ENCODE measurements at places on chromosomes 11 and 22.

DNA sequence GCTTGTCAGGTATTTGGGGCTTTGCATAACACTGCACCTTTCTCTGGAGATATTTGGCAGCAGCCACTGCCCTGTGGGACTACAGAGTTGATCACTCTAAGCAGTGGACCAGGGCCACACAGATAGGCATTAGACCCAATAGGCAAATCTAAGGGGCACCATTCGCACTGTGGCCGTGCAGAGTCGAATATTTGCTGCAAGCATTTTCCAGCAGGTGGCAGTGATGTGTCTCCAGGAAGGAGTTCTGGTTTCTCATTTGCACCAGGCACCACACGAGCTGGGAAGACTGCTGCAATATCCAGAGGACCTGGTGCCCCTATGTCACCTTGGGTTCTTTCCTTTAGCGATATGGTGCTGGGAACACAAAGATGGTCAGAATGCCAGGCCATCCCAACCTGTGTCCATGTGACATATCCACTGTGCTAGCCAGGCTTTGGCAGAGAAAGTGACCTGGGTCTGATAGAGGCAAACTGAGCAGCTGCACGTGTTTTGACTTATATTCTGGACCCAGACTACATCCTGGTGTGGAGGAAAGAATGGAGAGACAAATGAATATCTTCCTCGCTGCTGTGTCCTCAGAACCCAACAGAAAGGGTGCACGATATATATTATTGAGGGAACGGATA is 318.7 kb downstream of the BUD13 start:
- DNase-seq = no peak

DNA sequence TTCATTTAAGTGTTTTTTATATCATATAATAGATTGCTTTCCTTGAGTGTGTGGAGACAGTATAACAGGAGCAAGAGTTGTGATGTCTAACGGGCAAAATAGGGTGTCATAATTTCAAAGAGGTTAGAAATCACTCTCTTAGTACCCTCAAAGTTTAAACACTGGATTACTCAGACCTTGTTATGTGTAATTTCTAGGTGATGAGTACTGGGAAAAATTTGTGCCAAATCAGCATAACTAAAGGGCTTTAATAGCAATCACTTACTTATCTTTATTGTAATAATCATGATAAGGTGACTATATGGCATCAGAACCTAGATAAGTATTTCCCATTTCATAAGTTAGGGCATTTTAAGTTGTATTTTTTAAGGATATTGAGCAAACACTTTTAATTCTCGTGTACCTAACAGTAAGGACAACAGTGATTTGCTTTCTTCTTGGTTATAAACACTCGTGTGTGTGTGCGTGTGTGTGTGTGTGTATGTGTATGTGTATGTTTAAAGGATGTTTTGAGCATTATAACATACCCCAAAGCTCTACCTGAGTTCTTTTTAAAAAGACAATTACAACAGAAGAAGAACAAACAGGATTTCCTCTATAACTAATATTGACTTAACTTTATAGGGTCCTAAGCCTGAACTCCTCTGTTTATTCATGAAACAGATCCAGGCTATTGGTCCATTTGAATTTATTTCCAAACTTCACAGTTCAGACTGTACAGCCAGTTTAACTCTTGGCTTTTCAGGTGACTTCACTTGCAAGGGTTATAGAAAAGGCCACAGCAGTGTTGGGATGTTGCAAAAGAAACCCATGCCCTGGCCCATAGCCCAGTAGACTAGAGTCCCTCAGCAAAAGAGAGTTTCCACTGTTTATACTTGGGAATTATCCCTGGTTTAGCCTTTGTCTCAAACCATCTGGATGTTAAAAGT is 23.7 kb upstream of the PDE3B start:
- no peak for DNase-seq

DNA sequence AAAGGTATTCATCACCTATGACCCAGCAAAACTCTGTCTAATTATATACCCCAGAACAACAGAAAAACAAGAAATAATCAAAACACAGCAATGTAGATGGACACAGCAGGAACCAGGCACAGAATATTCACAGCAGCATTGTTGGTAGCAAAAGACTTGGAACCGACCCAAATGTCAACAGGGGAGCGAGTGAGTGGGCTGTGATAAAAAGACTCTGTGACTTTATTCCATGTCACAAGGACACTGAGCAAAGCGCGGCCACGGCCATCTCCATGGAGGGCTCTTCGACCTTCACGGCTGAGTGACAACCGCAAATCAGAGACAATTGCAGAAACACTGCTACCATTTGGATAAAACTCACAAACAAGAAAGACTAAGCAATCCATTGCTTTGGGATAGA is 1373.1 kb downstream of the TBC1D22A start:
- no peak for DNase-seq

- DNase-seq = no peak
Measured at GRCh38 chr22:31882971-31883370, 61.4 kb upstream of the YWHAH start.

DNA sequence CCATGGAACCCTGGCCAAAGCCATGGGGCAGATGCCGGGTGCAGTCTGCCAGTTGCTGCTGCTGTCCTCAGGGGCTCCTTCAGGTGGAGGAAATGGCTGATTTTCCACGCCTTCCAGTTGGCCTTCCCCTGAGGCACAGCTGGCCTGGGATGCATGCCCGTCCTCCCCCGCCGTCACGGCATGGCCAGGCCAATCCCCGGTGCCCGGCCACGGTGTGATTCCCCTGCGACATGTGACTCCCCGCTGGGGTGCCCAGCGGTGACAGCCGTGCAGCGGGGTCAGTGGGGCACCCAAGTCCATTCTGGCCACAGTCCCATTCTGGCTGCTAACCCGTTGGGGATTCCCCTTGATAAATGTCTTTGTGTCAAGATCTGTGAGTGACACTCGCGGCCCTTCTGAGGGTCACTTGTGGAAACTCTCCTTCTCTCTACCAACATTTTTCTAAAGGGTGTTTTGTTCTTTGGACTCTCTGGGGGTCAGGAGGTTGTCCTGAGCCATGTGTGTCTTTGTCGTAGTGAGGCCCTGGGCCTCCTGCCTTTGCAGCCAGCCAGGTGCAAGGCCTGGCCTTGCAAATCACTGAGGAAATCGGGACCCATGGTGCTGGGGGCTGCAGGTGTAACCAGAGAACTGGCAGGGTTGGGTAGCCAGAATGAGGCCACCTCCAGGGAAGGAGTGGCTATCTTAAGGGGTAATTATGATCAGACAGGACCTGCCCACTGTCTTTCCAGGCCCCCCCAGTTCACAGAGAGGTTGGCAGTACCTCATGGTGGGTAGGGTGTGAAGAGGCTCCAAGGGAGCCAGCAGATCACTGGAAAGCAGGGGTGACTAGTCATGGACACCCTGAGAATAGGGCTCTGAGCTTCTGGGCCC is 37.1 kb downstream of the KCNQ1OT1 start:
- no peak for DNase-seq

- no peak for DNase-seq
Measured at GRCh38 chr22:37802310-37803194, 5.2 kb upstream of the GCAT start.

DNA sequence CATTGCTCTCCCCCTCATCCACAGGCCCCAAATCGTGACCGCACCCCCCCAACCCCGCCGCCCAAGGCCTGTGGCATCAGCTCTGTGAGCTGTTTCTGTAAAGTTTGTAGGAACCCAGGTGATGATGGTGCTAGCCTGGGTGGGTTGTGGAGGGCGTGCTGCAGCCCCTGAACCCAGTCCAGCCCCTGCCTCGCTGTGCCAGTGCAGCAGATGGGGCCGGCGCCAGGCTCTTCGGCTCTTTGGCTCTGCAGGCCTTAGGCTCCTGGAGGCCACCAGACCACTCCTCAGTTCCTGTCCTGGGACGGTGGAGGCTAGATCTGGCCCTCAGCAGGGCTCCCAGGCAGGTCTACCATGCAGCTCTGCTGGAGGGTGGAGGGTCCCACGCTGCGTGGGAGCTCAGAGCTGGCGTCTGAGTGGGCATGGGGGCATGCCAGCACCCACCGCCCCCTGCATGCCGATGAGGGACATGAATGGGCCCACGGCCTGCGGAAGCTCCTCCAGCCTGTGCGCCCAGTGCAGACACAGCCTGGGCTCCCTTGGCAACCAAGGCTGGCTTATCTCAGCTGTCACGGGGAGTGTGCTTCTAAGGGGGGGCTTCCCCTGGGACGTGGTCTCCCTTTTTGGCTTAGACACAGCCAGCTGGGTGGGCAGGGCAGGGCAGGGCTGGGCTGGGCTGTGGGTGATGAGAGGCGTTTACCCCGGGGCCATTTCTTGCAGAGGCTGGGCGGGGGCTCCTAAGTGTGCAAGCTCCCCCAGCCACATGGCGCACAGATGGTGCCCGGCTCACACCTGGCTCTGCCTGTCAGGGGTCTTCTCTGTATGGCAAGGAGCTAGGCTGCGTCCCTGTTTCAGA is 1187.6 kb downstream of the BRD1 start:
- DNase-seq = no peak

DNA sequence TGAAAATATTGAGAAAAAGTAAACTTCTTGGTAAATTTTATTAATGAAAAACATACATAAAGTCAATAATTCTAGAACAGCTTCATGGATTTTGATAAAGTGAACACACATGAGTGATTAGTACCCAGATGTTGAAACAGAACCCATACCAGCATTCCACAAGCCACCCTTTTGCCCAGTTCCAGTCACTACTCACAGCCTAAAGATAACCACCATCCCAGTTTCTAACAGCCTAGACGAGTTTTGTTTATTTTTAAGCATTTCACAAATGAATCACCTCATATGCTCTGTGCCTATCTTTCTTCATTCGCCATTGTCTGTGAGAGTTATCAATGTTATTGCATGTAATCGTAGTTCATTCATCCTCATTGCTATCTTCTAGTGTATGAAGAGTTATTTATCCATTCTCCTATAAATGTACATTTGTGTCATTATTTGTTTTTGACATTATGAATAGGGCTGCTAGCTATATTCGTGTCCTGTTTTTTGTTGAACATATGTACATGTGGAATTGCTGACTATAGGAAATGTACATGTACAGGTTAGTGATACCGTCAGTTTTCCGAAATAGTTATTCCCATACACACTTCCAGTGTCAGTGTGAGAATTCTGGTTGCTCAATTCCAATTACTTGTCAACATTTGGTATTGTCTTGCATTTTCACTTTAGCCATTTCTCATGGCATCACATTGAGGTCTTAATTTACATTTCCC is 44.5 kb upstream of the TEAD1 start:
- no peak for DNase-seq

- DNase-seq = no peak
Measured at GRCh38 chr11:1867381-1867780, 14.5 kb downstream of the LSP1 start.

GRCh38 chr22:46620588-46621242 is 529 bp downstream of the GRAMD4 start:
- no peak for DNase-seq

GRCh38 chr11:16881074-16881709 is 133.0 kb downstream of the PLEKHA7 start:
- DNase-seq = no peak

DNA sequence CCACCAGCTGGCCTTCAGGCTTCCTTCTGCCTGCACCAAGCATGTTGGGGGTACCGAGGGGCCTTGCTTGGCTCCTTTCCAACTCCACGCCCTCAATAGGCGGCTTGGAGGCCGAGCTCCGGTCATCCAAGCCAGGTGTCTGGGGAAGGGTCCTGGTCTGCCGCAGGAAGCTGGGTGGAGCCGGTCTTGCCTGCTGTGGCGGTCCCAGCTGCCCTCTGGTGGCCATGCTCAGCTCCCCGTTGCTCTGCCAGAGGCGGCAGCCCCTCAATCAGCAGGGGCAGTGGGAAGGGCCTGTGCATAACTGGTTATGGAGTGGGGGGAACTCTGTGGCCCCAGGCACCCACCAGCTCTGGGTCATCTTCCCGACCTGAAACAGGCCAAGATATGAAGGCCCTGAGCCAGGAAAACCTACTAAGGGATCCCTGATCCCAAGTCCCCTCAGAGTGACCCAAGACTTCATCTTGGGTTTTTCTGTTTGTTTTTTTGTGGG is 3.2 kb downstream of the ARVCF start:
- no peak for DNase-seq

DNA sequence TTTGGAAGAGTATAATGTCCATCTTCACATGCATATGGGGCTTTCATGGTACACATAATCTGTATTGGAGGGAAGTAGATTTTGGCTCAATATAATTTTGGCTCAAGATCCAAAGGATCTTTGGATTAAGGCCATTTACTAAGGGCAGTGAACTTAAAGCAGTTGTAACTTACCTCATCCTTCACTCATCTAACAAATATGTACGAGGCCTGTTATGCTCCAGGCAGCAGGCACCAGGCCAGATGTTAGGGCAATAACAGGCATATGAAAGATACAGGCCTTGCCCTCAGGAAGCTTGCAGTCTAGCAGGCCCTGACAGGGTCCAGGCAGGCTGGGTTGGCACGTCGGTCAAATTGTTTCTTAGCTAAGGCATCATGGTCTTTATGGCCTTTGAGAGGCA is 44.6 kb downstream of the LIF start:
- no peak for DNase-seq

- DNase-seq = no peak
Measured at GRCh38 chr11:1879941-1880720, 11.6 kb downstream of the PRR33 start.

DNA sequence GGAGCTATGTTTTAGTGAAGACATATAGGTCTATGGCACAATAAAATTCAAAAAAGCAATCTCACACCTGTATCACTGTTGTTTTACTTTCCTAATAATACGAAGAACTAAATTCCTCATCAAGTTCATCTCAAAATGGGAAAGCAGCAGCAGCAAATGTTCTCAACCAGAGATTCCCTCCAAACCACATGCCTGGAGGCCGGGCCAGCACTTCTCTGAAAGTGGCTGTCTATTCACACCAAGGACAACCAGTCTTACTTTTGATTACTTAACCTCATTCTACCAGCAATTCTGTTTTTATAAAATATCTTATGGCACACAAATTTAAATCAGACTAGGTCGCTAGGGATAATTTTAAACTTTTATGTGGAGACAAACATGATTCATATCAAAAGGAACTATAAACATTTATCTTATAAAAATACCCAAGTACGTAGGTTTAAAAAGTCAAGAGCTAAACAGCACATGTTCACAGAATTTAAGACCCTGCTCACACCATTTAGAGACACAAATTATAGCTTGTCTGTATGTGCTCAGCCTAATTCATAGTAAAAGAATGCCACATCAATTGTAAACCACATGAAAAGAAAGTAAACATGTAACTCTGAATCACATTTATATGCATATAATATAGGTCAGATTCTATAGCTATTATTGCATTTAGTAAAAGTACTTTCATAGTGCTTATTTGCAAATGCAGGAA is 46.1 kb downstream of the RRAS2 start:
- DNase-seq = no peak

- no peak for DNase-seq
Measured at GRCh38 chr11:98053851-98054250, 966.9 kb upstream of the CNTN5 start.

DNA sequence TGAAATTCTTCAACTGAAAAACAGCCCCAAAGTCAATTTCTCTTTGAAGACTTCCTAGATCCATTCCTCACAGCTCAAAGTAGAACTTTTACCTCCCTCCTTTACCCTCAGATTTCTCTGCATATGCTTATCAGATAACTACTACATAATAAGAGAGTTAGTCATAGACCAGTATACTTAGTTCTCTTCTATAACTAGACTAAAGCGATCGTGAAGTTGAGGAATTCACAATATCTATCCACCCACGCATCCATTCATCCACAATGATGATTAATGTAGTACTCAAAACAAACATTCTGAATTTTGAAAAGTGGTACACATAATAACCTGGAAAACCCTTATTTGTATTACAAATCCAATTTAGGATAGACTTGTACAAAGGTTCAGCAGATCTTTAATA is 800.9 kb upstream of the TENM4 start:
- no peak for DNase-seq
